Nephron progenitor cell (in vitro differentiated cells): ENCODE measurements at places on chromosomes 12 and 14.

DNA sequence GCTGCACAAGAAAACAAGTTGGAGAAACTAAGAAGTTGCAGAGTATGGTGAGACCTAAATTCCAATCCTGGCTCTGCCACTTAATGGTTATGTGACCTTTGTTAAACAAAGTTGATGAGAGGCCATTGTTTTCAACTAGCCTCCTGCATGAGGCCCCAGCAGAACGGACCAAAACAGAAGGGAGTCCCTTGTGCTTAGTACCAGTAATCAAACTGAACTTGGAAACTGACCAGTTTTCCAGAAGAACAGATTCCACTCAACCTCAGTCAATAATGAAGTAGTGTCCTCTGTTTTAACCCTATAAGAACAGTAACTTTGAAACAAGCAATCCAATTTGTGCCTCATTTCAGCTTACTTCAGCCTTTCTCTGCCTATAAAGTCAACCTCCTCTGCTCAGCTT lies 69.9 kb downstream of the C12orf56 start:
- no peak for DNase-seq
- no peaks in the 10 kb centered on the region for H3K36me3 ChIP-seq
- peaks cover 16% of the 10 kb centered on the region for H3K4me1 ChIP-seq
- peak overlapping the region; percentile 7 for H3K27ac ChIP-seq
- no peaks in the 10 kb centered on the region for H3K27me3 ChIP-seq

GRCh38 chr12:46921764-46922133 lies 96.0 kb upstream of the SLC38A4 start:
- no peaks in the 10 kb centered on the region for H3K36me3 ChIP-seq
- H3K27me3 ChIP-seq = peaks cover 12% of the 10 kb centered on the region
- H3K4me1 ChIP-seq = no peaks in the 10 kb centered on the region
- H3K27ac ChIP-seq = no peak overlapping the region

DNA sequence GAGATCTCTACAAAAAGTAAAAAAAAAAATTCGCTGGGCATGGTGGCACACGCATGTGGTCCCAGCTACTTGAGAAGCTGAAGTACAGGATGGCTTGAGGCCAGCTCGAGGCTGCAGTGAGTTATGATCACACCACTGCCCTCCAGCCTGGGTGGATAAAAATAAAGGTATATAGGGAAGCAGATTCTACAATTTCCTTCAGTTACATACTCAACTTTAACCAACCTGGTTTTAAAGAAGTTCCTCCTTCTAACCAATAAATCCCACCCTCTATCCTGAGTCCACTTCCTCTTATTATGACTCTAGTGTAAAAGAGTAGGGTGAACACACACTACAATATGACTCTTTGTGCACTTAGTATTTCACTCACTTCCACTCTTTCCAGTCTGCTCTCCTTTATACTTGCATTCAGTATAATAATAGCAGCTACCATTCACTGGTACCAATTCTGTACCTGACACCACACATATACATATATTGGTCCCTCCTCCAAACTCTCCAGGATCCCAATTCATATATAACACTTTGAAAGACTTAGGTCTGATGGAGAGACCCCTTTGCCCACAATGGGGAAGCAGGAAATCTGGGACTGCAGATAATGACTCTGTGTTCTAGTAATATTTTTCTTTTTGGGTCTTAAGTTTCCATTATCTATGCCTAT lies 2.3 kb downstream of the ARF3 start:
- H3K4me1 ChIP-seq = peaks cover 54% of the 10 kb centered on the region
- no peak overlapping the region for H3K27ac ChIP-seq
- peak overlapping the region; percentile 99 for H3K4me3 ChIP-seq
- no peak for DNase-seq

- peaks cover 5% of the 10 kb centered on the region for H3K36me3 ChIP-seq
- H3K4me3 ChIP-seq = no peak overlapping the region
- H3K27me3 ChIP-seq = no peaks in the 10 kb centered on the region
- DNase-seq = no peak
These were observed 38.0 kb downstream of the CHST11 start for GRCh38 chr12:104494793-104495158.

DNA sequence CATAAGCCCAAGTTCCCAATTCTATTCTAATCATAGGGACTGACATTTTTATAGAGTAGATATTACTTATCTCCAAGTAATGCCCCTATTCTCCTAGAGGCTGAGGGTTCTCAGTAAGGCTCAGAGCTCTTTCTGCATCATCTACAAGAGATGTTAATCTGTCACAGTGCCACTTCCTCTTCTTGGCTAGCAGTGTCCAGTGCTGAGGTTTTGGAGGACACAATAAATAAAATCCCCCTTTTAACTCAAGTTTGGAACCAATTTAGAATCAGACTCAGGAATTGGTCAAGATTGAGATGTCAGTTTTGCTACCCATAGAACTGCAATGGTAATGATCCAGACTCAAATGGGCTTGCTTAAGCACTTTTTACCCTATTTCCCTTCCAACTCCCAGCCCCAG lies 154.1 kb upstream of the ARID2 start:
- H3K36me3 ChIP-seq = no peaks in the 10 kb centered on the region
- H3K27ac ChIP-seq = no peak overlapping the region
- H3K27me3 ChIP-seq = no peaks in the 10 kb centered on the region
- DNase-seq = no peak
- peaks cover 48% of the 10 kb centered on the region for H3K4me1 ChIP-seq
